ENCODE measurements at places on chromosomes 7 and 10.

GRCh38 chr7:155746188-155746587, 66.1 kb downstream of the SHH start:
- DNase-seq: no peak

DNA sequence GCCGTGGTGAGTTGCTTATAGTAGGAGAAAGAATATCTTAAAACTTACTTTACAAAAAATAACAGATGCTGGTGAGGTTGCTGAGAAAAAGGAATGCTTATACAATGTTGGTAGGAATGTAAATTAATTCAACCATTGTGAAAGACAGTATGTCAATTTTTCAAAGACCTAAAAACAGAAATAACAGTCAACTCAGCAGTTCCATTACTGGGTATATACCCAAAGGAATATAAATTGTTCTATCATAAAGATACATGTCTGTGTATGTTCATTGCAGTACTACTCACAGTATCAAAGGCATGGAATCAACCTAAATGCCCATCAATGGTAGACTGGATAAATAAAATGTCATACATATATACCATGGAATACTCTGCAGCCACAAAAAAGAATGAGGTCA, 420.4 kb downstream of the AUTS2 start:
- no peak for DNase-seq

GRCh38 chr10:124354411-124355382, 64.0 kb downstream of the OAT start:
- DNase-seq: no peak

DNA sequence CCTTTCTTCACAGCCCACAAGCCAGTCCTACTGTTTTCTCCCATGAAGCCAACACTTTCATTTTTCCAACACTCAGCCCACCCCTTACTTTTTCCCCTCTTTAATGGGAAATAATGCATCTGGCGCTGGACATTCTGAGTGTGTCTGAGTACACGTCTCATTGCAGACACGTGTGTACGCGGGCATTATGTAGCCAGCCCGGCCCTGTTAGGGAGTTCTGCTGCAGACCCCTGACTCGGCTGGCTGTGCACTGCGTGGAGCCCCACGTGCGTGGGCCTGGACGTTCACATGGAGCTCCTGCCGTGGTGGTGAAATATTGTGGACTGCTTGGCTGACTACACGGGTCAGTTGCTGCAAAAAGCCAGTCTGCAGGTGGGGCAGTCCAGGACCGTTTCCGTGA, 233.0 kb downstream of the ADARB2 start:
- no peak for DNase-seq

DNA sequence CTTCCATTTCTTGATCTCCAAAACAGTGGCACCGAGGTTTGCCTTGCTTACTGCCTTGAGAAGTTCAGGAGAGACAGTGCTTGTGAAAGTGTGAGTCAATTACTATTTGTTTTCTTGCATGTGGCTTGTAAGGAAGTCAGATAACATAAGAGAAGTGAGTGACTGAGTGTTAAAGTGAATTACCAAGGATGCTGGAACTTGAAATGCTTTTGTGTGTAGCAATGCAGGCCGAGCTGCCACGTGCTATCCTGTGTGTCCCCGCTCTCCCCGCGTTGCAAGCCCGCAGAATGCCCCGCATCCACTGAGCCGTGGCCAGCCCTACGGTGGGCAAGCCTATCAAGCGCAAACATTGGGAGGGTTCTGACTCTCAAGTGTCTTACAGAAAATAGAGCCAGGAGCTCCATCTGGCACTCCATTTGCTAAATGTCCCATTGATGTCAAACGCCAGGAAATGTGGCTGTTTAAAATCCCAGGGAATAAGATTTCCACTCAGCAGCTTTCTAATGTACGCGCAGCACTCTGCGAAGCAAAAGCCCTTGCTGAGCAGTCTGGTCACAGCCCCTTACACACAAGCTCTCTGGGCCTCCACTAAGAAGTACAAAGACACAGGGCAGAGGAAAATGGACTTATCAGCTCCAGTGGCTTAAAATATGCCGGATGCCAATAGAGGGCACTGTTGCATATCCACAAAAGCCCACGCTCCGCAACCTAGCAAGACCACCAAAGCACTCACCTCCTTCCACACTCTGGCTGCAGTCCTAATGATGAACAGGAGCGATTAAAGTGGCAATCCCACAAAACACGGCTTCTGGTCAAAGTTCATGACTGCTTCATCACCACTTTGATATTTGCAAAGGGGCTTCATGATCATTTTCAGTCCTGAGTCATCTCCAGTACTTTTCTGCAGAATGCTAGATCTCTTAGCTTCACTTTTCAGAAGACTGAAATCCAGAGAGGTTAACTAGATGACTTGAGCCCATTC, 158.0 kb upstream of the ITGB1 start:
- DNase-seq: no peak

GRCh38 chr7:29859524-29860185, 53.3 kb downstream of the WIPF3 start:
- DNase-seq: no peak

DNA sequence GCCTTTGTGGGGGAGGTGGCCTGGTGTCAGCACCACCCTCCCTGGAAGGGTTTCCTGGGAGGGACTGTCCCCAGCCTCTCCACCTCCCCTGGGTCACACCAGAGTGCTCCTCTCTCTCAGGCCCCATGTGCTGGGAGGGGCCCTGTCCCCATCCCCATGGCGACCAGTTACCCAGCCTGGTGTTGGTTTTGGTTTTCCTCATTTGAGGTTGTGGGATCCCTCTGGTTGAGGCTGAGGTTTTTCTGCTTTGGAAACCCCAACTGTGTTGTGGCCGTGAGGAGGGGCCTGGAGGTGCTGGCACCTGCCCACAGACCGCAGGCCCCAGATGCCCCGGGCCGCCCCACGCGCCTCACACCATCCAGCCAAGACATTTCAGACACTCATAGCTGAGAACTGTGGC, 106.3 kb downstream of the GRK5 start:
- no peak for DNase-seq

DNA sequence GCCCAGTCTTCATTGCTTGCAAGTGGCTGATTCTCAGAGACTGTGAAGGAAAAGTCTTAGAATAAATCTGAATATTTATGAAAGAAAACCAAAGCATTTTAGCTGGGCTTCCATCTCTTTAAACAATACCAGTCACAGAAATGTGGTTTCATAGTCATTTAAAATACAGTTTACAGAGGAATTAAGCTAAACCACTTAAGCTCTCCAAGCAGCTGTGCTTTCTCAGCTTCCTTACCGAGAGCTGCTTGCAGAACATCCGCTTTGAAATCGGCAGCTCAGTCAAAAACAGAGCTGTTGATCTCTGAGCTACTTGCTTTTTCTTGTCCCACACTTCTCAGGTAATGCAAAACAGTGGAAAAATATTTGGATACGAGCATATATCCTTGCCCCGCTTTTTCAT, 134.5 kb downstream of the DYNC1I1 start:
- DNase-seq: no peak

DNA sequence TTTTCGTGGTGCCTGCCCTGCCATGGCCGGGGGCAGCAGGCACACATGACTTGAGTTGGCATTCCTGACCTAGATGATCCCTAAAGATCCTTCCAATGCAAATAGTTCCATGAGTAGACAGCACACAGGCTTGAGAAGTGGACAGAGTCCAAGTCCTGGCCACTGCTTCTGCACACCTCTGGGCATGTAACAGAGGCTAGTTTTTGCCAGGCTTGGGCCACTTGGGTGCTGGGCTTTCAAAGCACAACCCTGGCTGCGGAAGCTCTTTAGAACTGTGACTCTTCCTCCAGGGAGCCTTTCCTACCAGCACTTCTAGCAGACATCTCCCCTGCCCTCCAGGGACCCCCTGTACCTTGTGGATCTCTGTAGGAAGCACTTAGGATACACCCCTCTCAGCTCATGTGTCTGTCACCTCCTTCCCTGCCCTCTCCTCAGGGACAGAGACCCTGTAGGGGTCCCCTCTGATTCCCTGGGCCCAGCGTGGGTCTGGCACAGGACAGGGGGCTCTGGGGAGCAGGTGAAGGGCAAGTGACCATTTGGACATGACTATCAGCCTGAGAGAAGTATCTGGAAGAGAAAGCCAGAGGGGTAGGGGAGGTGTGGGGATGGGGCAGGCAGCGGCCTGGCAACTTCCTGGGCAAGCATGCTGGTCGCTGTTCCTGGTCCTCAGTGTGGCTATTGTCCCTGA, 36.2 kb downstream of the ZCCHC24 start:
- DNase-seq: no peak

DNA sequence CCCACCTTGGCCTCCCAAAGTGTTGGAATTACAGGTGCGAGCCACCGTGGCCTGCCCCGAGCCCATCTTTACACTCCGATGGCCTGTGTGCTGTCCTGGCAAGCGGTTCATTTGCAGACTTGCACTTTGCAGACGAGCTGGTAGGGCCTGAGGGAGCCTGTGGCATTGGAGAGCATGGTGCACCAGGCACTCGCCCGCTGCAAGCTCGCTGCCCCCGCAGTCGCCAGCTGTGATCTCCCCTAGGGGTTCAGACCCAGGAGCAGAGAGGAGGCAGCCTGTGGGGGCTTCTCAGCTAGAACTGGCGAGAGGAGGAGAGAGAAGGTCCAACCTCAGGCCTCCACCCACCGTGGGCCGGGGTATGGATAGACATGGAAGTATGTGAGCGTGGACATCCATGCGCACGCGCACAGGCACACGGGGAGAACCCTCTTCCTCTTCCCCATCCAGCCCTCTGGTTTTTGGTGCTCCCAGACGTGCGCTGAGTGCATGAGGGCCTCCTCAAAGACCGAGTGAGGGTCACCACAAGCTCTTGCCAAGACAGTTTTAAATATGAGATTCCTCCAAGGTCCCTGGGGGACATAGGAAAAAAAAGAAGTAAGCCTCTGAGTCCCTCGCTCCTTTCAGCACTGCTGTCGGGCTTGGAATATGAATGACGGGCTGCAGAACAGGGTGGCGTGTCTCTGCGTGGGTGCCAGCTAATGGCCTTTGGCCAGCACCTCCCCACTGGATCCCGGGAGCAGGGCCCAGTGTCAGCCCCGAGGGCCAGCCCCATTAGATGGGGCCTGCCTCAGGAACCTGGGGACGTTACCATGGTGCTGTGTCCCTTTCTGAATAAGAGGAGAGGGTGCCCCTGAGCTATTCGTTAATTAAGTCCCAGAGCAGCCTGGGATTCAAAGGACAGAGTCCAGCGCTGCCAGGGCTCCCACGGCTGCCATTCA, 15.1 kb upstream of the TTYH3 start:
- DNase-seq: no peak

DNA sequence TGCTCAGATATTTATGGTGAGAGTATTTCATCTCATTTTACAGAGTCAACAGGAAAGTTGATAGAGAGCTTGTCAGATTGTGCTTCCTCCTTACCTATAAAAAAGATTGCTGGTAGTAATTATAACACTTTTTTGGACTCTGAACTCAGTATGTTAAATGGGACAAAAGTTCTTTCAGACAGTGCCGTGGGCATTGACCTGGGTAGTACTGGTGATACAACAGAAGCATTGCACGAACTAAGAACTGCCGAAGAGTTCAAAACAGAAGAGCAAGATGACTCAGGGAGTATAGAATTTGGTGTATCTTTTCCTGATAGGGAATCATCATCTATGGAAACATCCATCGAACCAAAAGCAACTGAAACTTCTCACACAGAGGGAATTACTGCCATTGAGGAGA, 58.6 kb downstream of the LOXL4 start:
- DNase-seq: no peak

DNA sequence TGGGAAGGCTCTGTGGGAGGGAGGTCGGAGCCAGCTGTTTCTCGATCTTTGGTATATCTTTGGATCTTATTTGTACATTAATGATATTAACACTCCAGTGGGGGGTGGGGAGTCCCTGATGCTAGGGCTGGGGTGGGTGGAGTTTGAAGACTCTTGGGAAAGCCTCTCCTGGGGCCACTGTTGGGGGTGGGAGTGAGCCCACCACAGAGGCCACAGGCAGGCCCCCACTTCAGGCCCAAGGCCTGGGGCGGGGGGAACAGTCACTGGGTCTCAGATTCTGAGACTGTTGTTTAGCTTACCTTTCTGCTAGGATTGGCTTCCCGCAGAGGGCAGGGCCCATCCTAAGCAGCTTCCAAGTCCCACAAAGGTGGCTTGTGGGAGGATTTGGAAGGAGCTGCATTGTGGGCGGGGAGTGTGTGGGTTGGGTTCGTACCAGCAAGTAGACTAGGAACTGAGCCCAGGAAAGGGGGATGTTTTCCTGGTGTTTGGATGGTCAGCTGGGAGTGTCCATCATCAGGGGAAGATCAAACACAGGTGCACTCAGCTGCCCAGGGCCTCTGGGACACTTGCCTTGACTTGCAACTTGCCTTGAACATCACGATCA, 11.9 kb downstream of the YKT6 start:
- no peak for DNase-seq

DNA sequence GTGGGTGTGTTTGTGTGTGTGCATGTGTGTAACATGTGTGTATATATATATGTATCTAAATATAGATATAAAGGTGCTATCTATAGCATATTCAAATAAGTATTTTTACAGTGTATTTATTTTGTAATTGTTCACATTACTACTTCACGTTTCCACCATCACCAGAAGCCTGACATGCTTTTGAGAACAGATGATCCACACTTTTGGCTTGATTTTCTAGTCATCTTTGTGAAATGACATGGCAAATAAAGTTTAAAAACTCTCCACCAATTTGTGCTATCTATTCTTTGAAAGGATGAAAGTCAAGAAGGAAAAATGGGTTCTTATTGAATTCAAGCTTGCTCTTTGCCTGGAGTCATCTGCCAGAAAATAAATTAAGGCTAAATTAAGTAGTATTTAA, 294.0 kb upstream of the AKR1E2 start:
- DNase-seq: no peak

DNA sequence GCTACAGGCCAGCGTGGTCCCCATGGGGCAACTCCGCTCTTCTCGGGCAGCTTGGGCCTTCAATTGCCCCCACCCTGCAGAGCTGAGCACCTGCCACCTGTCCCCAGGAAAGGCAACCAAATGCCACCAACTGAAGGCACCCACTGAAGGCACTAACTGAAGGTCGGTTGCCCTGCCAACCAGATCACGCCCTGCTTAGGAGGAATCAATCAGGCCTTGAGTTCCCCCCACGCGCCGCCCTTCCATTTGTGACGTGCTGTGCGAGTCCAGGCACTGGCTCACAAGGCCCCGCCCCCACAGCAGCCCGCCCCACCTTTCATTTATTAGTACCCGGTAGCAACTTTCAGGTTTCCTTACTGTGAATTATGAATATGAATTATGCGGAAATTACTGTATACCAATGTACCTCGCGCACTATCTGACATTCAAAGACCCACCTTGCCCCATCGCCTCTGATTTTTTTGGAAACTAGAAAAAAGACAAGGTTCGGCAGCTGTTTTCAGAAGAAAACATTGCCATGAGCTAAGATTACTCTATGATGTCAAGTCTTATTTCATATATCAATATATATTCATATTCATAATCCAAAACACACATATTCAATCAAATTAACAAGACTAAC, 83.6 kb upstream of the ABI1 start:
- DNase-seq: no peak

- no peak for DNase-seq
These were observed 62.3 kb downstream of the EGFR start for GRCh38 chr7:55081068-55081467.

DNA sequence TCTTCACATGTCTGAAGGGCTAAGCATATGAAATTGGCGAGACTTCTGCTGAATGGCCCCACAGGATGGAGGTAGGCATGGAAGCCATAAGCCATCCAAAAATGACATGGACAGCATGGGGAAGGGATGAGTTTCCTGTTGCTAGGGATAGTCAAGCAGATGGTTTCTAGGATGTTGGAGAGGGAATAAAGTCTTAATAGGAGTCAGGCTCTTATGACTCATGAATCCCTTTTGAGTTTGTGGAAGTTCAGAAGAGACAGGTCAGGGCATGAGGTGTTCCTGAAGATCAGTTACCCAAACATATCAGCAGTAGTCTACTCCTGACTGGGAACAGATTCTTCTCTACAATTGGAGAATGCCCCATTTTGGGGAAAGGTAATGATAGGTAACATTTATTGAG, 243.9 kb downstream of the REEP3 start:
- DNase-seq: no peak

All from cortex of kidney (tissue), 1 donor.